ENCODE measurements at places on chromosomes 4 and X. TPM values are rescaled to one million over a fixed set of nuclear protein-coding genes. Genes with fewer than 3 reads are reported as not detected.

The FGFBP1 gene
- total RNA-seq = not detected

The STK32B gene
- total RNA-seq = 4.1 TPM

- peak; percentile 78 for DNase-seq
Observed at GRCh38 chr4:154982187-154983047, 201.3 kb downstream of the RBM46 start.

GRCh38 chr4:141914746-141915145 lies 278.4 kb downstream of the IL15 start:
- no peak for DNase-seq

- no peak for DNase-seq
Observed at GRCh38 chr4:102533348-102533747, 32.2 kb downstream of the NFKB1 start.

GRCh38 chr4:3257103-3257555 lies 8.2 kb downstream of the MSANTD1 start:
- peak; percentile 59 for DNase-seq
